Left renal cortex interstitium (tissue), 4 donors: ENCODE measurements at places on chromosomes 3 and 15. TPM values are rescaled to one million over a fixed set of nuclear protein-coding genes. Genes with fewer than 3 reads are reported as not detected.

- no peak for DNase-seq
These were observed 1.9 kb downstream of the PIGZ start for GRCh38 chr3:196966526-196967401.

DNA sequence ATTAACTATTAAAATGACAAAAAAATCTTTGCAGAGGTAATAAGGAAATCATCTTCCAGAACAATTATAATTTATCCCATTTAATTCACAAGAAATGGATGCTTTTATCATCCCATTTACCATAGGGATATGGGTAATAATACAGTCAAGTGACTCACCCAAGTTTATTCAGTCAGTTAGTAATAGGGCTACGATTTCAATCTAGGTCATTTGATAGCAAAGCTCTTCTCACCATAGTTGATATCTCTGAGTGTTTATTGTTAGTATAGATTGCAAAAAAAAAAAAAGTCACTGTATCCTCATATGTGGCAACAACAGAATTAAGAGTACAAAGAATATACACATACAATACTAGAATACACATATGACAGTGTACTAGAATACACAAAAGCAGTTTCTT, 797.1 kb downstream of the ROBO1 start:
- DNase-seq = no peak

DNA sequence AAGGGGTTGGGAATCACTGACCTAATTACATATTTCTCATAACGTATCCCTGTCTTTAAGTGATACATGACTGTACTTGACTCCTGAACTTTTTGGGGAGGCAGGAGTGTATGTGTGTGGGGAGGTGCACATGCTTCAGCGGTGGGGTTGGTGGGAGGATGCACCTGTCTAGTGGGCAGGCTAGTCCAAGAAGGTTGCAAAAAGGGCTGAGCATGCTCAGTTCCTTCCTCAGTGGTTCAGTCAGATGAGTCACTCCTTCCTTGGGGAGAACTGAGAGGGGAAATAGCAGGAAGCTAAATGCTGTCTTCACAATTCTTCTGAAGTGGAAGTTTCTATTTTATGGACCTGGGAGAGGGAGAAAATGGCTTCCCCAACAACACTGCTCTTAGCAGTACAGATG, 24.6 kb upstream of the AP4E1 start:
- DNase-seq = no peak

DNA sequence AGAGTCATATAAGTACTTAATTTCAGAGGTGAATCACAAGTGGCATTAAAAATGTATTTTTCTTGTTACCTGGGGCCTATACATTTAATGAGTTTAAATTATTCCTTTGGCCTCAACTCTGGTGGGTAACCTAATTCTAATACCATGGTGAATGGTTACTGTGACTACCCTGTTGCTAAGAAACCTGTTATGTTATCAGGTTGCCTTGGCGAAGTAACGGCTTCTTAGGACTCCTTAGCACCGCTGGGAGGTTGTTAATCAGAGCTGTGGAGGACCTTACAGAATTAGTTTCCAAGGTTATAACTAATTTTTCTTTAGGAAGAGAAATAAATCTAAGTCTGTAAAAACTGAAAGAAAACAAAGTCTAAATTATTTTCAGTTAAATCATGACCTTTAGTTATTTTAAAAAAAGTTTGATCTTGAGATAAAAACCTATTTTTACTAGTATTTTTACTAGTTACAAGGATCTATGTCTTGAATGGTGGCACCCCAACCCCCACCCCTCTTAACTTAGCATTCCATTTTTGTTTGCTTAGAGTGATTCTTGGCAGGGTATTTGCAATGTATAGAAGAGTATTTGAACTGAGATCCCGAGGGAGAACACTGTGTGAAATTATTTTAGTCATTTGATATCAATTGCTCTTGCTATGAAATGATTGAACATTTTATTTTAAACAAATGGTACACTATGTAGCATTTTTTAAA, 155.5 kb downstream of the FNDC3B start:
- DNase-seq = no peak

DNA sequence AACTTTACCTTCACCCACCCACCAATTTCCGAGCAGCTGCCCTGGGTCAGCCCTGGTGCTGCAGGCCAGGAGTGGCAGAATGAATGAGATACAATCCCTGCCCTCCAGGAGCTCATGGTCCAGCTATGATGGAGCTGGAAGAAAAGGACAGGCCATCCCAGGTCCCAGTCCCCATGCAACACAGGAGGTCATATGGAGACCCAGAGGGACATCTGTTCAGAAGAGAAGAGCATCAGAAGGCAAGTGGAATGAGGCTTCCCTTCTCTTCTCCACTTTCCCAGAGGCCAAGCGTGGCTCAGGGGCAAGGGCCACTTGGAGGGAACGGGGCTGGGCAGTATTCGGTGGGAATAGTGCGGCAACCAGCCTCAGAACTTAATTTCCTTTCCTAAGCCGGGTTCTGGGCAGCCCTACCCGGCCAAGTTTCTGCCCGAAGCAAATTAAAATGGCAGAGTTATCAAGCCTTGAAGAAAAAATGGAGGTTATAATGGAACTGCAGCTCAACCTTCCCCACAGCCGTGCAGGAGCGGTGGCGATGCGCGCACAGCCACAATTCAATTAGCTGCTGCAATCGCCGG, 35.9 kb downstream of the TLE3 start:
- DNase-seq = no peak

- no peak for DNase-seq
These were observed 11.6 kb downstream of the ARPP19 start for GRCh38 chr15:52557274-52557641.

- DNase-seq = no peak
These were observed 187.7 kb downstream of the THSD4 start for GRCh38 chr15:71302861-71303410.

GRCh38 chr3:129608936-129609590, 2.6 kb upstream of the PLXND1 start:
- DNase-seq = no peak

GRCh38 chr3:37811625-37812498, 49.8 kb upstream of the CTDSPL start:
- DNase-seq = no peak

GRCh38 chr3:53672981-53673380, 173.2 kb downstream of the CHDH start:
- DNase-seq = no peak

GRCh38 chr15:38562278-38562677, 2.3 kb downstream of the RASGRP1 start:
- DNase-seq = no peak

GRCh38 chr3:139318431-139318816, 25.4 kb upstream of the MRPS22 start:
- DNase-seq = no peak

GRCh38 chr15:98878172-98878571, 129.4 kb downstream of the PGPEP1L start:
- DNase-seq = no peak

DNA sequence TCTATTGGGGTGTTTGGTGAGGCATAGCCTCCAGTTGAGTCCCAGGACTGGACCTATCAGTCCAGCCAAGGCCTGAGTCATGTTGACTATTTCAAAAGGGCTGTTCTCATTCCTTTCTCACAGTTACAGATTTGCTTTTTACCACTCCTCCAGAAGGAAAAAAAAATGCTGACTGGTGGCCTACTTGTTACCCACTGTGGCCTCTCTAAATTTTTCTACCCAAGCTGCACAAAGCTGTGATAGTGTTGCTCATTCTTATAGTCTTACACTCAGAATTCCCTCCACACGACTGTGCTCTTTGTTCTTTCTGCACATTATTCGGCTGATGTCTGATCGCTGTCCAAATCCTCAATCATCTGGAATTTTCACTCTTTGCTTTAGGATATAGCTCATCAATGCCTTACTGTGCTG, 1142.2 kb downstream of the IGSF11 start:
- no peak for DNase-seq

DNA sequence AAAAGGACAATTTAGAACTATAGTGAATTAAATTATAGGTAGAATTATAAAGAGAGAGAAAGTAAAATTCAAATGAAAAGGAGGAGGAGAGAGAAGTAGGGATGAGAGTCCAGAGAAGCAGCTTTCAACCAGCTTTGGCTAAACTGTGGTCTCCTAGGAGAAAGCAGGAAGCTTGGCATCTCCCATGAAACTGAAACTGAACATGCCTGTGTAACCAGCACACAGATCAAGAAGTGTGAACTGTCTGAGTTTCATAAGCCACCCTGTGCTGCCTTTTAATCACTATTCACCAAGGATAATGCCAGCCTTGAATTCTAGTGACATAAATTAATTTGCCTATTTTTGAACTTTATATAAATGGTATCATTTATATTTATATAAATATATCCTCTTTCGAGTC, 128.5 kb downstream of the MYRIP start:
- no peak for DNase-seq

- DNase-seq = no peak
These were observed 97.4 kb downstream of the STAC start for GRCh38 chr3:36477655-36478054.

DNA sequence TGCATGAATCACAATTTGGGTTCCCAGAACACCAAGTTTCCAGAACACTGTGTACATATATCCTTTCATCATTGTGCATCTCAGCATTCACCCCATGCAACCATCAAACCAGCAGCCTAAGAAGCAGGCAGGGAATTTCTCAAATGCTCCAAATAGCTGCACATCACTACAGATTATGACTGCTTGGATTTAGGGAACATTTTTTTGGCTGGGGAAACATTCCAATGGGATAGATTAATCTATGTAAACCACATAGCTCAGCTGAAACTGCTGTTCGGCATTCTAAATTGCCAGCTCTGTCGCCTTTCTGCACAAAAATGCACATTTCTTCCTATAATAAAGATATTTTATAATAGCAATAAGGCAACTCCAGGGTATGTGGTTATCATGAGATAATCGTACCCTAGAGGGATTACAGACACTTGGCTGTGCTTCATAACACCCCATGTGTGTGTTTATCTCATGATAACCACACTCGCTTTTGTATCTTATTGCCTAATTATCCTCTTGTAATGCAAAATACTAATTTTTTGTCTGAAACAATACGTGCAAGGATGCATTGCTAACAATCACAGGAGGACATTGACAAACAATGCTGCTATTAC, 483.7 kb upstream of the DPH6 start:
- no peak for DNase-seq

DNA sequence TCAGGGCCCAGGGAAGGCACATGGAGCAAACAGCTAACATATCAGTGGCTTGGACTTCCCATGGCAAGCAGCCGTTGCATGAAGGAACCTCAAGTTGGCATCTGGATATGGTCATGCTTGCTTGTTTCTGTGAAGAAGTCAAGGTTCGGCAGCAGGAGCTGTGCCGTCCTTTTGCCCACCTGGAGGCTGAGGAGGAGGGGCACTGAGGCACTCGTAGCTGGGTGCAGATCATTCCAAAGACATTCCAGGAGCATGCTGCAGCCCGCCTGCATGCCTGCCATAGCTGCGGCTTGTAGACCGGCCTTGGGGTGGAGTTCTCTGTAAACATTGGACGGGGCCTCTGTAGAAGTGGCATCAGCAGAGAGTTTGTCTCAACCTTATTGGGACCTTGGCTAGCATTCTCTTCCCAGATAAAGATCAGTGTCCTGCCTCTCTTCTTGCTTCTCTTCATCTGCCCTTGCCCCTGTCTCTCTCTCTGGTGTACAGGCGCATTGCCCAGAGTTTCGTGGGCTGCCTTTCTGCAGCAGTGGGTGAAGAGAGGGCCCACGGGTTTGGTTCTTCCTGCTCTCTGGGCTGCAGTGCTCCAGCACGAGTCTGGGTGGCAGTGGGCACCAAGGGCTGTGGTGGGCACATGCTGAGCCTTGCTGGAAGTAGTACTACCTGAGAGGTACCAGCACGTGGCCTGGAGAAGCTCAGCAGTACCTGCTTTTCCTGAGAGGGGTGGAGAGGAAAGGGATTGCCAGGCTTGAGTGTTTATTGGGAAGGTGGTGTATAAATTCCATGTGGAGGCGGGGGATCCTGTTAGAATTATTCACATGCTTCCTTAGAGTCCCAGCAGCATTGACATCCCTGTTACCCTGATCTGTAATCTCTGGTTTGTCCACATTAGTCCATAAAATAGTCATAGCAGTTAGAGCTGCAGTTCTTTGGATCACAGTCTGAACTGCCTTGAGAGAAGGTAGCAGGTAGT, 49.4 kb downstream of the CHCHD6 start:
- DNase-seq = no peak

- DNase-seq = no peak
These were observed 31.2 kb upstream of the ALDH1L1 start for GRCh38 chr3:126211569-126211968.

DNA sequence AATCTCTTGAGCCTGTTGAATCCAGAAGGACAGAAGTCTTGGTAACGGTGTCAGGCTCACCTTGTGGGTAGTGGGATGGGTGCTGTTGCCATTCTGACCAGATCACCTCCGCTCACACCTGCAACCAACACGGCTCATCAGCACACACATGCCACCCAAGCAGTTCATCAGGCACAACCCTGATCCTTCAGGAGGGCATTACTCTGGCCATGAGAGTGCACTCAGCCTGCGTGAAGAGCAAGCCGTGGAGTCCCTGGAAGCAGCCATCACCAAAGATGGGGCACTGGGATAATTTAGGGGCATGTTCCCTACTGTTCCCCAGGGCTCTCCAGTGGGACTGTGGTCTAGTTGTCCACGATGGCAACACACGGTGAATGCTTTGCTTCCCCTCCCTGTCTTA, 120.5 kb downstream of the SHQ1 start:
- DNase-seq = no peak

GRCh38 chr3:89145995-89146394, 38.6 kb downstream of the EPHA3 start:
- DNase-seq = no peak

- no peak for DNase-seq
These were observed 20.5 kb upstream of the UBE2Q2 start for GRCh38 chr15:75822685-75823278.

GRCh38 chr3:46466273-46466672, 1.6 kb upstream of the LTF start:
- no peak for DNase-seq

DNA sequence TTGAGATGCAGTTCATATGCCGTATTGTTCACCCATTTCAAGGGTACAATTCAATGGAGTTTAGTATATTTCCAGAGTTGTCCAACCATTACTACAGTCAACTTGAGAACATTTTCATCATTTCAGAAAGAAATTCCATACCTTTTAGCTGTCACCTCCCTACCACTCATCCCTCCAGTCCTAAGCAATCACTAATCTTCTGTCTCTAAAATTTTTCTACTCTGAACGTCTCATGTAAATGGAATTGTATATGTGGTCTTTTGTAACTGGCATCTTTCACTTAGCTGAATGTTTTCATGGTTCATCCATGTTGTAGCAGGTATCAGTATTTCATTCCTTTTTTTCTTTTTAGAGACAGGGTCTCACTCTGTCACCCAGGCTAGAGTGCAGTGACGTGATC, 51.1 kb downstream of the CMTM7 start:
- DNase-seq = no peak

TMC3 gene
- 0.08 TPM for polyA plus RNA-seq

NTRK3 gene
- 16.6 TPM for polyA plus RNA-seq

TJP1 gene
- 132 TPM for polyA plus RNA-seq

P2RY14 gene
- polyA plus RNA-seq = 0.52 TPM

TLR9 gene
- polyA plus RNA-seq = 0.18 TPM

OR5K2 gene
- not detected for polyA plus RNA-seq

USP50 gene
- 1.8 TPM for polyA plus RNA-seq

DPPA2 gene
- 1.0 TPM for polyA plus RNA-seq

SNRPN gene
- 224 TPM for polyA plus RNA-seq

SPATA12 gene
- 0.06 TPM for polyA plus RNA-seq
